ENCODE measurements at places on chromosomes 16 and 17.

GRCh38 chr17:34412965-34413441, 50.0 kb upstream of the CCL1 start:
- no peak for DNase-seq

GRCh38 chr16:89320782-89321501, 103.4 kb downstream of the ZNF778 start:
- DNase-seq = peak; percentile 12

DNA sequence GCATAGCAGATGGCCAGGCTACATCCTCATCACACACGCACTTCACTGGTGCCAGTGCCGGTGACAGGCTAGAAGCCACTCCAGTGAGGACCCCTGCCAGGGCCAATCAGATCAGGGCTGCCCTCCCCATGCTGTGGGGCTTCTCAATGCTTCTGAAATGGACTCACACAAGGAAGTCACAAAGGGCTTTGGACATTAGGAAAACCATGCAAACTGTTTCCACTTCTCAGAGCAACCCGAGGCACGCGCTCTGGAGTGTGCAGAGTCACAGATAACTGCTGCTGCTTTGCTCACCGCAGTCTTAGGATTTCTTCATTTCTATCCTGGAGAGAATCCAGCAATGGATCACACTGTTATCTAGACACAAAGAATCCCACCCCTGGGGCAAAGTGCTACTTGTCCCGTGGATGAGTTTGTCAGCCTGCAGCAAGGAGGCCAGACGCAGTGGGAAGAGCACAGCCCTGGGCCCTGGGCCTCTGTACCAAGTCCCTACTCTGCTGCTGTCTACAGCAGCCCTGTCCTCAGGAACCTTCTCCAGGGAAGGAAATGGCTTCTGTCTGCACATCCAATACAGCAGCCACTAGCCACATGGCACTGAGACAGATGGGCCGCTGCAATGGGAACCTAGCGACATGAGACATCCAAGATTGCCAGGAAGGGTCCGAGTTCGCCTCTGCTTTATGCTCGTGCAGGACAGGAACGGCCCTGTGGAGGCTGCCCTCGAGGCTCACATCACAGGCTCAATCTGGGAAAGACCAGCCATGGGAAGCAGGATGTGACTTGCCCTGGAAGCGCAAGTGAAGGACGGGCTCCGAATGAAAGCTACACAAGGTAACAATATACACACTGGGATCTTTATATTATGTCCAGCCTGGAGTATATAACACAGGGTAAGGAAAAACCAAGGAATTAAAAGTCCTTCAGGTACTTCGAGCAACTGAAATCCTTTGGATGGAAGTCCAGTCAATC, 169.3 kb downstream of the ZFHX3 start:
- no peak for DNase-seq

DNA sequence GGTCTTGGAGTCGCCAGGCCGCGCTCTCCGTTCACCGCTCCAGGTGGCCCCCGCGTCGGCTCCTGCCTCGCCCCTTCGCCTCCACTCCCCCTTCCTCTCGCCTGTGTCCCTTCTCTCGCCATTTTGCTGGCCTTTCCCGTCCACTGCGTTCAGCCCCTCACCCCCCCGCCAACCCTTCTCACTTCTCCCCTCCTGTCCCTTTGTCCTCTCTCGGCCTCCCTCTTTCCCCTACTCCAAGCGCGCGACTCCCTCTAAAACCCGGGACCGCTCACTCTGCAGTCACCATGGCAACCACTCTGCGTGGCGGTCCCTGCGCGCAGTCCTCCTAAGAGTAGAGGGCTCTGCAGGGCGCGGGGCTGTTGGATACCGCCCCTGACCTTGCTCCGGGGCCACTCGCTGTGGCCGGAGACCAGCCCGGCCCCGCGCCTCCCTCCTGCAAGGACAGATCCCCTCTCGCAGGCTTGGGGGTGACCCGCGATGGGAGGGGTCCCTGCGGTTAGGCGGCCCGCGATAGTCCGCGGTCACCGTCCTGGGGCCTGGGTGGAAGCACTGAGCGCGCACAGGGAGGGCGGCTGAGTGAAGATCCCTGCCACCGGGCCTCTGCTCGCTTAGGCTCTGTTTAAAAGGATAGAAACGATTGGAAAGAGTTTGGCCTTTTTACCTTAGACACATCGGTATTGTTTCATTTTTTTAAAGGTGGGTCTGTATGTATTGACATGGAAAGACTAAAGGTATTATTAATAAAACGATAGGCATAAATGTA, 454 bp downstream of the CCDC40 start:
- no peak for DNase-seq

- no peak for DNase-seq
Observed at GRCh38 chr17:38743556-38744171, 4.5 kb downstream of the PCGF2 start.

GRCh38 chr16:29844575-29845331, 18.3 kb downstream of the CDIPT start:
- no peak for DNase-seq

DNA sequence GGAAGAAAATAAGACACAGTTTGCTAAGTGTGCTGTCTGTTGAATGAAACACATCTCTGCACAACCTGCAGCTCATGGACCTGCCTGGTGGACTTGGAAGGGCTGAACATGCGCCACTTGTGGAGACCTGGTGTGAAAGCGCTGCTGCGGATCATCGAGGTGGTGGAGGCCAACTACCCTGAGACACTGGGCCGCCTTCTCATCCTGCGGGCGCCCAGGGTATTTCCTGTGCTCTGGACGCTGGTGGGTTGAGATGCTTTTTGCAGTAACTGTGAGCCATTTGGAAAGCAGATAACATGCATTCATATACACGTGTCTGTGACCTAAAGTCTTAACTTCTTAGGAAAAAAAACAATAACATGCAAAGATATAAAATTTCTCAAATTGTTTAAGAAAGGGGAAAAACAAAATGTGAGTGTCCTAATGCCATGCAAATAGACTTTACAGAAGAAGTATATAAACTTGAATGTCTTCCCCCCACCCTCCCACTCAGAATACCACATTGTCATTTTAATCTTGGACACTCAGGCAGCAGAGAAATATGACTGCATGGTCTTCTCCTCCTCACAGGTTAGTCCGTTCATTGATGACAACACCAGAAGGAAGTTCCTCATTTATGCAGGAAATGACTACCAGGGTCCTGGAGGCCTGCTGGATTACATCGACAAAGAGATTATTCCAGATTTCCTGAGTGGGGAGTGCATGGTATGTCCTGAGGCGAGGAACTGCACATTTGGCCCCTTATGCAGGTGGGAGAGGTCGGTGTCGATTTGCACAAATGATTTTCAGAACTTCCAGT, 65.6 kb downstream of the SEC14L1 start:
- no peak for DNase-seq

GRCh38 chr16:48117217-48118105, 38.3 kb downstream of the ABCC12 start:
- no peak for DNase-seq

GRCh38 chr17:64994781-64995538, 61.6 kb downstream of the GNA13 start:
- no peak for DNase-seq

DNA sequence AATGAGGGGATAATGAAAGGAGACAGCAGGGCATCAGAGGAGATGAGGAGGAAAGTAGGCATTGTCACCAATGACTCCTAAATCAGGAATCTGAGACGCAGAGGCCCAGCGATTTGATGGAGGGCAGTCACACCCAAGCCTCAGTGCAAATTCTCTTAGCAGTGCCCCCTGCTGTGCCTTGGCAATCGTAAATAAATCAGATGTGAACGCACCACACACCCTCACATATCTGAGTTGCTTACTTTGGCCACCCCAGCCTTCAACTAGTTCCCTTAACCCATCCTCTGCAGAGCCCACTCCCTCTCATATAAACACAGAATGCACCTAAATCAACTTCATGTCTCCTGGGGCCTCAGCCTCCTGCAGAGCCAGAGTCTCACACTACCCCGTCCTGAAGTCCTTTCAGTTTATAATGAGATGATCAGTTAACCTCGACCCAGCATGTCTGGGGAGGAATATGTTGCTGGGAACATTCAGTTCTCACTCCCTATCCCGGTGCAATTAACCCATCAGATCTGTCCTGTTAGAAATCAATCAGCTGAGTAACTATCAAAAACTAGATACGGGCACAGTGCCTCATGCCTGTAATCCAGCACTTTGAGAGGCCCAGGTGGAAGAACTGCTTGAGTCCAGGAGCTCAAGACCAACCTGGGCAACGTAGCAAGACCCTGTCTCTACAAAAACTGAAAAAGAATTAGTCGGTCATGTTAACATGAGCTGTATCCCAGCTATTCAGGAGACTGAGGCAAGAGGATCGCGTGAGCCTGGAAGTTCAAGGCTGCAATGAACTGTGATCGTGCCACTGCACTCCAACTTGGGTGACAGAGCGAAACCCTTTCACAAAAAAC, 78.4 kb downstream of the SLC39A11 start:
- DNase-seq = no peak

DNA sequence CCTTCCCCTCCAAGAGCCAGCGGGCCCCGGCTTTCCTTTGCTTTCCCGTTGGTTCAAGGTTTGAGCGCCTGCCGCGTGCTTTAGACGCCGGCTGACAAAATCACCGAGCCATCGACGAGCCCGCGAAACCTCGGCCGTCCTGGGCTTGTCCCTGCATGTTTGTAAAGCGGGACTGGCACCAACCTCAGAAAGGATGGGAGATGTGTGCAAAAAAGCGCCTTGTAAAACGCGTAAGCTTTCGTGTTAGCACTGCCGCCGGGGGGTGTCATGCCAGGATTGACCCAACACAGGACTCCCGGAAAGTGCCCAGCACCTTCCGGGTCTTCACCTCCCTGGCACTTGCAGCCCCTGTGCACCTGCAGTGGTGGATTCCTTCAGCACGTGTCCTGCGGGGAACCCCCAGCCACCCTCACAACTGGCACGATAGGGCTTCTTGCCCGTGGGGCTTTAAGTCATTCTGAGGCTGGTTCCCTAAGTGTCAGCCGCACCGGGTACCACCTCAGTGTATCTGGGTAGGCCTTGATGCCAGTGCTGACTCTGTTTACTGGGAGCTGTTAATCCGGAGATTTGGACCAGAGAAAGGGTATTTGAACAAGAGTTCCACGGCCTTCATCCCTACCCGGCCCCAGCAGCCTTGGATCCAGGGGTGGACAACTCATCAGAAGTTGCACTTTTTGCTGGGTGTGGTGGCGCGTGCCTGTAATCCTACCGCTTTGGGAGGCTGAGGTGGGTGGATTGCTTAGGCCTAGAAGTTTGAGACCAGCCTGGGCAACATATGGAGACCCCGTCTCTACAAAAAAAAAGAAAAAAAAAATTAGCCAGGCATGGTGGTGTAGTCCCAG, 817 bp downstream of the NDUFAF8 start:
- no peak for DNase-seq

DNA sequence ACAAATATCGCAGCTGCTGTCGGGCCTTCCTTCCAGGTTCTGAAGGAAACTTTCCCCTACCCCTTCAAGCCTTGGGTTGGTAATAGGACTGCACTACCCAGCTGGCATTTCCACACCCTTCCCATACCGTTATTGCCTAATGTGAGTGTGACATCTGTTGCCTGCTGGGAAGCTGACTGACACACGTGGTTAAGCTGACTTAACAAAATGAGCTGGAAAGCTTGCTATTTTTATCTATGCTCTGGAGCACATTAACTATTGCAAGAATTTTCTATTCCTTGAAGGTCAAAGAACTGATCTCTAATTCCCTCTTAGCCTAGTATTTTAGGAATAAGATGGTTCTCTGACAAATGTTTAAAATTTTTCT, 79.5 kb downstream of the PMP22 start:
- DNase-seq = no peak

GRCh38 chr17:42647778-42648177, 11.3 kb upstream of the TUBG2 start:
- DNase-seq = no peak

DNA sequence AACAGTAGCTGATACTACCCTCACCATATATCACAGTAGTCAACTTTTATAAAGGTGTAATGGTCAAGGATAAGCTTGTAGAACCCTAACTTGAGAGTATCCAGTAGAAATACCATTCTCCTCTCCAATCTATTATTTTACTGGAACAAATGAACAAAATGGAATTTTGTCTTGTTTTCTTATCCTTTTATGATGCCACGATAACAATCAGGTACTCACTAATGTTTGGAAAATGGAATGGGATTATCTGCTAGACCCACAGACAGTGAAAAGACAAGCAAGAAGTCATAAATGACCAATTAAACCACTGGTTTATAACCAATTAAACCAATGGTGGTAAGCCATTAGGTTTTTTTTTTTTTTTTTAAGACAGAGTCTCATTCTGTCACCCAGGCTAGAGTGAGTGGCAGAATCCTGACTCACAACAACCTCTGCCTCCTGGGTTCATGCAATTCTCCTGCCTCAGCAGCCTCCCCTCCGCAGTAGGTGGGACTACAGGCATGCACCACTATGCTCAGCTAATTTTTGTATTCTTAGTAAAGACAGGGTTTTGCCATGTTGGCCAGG, 10.4 kb downstream of the GPATCH8 start:
- no peak for DNase-seq

DNA sequence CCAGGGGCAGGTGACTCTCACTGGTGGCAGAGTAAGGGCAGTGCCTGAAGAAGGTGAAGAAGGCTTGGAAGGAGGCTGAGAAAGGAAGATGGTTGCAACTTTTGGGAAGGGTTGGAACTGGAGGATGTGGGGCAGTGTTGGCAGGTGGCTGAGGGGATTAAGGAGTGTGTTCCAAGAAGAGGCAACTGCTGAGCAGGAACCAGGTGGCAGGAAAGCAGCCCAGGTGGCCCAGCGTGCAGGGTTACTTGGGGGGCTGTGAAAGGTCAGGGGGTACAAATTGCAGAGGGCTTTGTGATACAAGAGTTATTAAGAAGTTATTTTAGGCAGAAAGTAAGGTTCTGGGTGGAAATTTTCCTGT, 28.6 kb downstream of the WSCD1 start:
- DNase-seq = no peak

- DNase-seq = no peak
Observed at GRCh38 chr17:6092182-6092902, 22.2 kb downstream of the WSCD1 start.

DNA sequence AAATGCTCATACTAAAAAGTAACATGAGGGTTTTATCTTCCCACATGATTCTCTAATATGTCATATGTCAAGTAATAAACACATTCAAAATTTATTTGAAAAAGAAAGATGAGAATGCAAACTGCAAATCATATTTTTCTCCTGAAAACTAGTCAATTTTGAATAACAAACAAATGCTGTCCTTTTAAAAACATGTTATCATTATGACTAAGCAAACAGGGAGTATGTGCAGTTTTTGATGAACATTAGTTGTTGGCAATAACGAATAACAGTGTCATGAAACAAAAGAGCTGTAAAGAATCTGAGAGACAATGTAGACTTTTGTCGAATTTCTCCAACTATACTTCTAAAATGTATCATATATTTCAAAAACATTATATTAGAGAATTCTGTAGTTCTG, 34.8 kb downstream of the RPGRIP1L start:
- no peak for DNase-seq

- DNase-seq = no peak
Observed at GRCh38 chr17:40932608-40933007, 4.8 kb downstream of the KRT23 start.

- DNase-seq = peak; percentile 87
Observed at GRCh38 chr16:25106567-25107465, 4.7 kb upstream of the LCMT1 start.

All from C1 segment of cervical spinal cord (tissue), 14 donors.